ENCODE measurements at places on chromosomes 16 and 17.

DNA sequence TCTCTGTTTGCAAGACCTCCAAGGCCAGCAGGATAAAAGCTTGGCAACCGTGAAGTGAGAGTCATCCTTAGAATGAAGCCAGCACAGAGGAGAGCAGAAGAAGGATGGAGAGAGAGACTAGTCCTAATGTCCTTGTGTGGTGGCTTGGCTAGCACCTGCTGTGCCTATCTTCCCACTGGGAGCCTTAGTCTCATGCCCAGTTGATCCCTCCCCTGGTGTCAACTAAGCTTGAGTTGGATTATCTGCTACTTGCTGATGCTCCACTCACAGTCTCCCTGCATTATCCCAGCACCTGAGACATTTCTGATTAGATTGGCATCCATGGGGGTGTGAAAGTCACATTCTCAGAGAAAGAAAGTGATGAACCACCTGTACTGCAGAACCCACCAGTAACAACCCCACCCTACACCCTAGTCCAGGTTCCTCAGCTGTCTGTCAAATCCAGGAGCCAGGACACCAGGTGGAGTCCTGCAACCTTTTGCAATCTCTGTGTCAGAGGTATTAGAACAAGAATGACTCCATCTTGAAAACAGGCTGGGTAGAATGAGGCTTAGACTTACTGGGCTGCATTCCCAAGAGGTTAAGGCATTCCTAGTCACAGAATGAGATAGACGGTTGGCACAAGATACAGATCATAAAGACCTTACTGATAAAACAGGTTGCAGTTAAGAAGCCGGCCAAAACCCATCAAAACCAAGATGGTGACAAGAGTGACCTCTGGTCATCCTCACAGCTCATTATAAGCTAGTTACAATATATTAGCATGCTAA lies 460.2 kb upstream of the C16orf82 start:
- DNase-seq: no peak

DNA sequence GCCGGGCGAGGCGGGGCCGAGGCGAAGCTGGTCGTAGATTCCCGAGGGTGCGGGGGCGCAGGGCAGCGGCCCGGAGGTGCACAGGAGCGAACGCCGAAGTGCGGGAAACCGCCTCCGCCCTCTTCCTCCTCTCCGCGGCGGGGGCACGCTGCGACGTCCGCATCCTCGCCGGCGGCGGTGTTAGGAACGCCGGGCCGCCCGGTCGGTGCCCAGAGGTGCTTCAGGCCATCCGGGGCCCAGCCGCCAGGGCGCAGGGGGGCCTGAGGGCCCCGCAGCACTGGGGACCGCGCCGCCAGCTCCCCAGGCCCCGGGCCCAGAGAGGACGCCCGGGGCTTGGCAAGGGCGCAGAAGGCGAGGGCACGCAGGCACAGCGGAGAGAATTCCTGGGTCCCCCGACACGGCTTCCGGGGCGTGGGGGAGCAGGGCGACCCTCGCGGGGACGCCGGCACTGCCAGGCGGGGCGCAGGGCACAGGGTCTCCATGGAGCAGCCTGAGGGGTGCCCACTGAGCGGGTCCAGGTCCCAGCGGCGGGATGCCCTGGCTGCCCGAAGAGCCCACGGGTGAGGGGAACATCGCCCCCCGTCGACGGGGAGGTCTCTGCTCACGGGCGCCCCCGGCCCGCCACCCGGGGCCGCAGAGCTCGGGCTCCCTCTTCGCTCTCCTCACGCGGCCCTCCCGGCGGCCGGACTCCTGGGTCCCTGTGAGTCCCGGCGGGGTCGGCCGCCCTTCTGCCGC lies 576 bp downstream of the EPOP start:
- DNase-seq: no peak

- no peak for DNase-seq
Measured at GRCh38 chr17:46769531-46770438, 48.7 kb downstream of the WNT3 start.

DNA sequence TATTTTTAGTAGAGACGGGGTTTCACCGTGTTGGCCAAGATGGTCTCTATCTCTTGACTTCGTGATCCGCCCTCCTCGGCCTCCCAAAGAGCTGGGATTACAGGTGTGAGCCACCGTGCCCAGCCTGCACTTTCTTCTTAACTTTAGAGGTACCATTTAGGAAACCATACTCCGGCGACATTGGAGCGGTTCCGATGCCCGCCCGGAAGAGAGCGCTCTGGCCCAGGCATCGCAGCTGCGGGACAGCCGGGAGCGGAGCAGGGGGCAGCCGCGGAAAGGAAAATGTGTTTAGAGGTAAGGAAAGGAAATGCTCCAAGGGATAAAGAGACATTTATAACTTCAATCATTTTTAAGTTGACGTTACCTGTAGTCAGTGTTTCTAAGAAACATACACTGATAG lies 6.0 kb upstream of the HS3ST3B1 start:
- no peak for DNase-seq

DNA sequence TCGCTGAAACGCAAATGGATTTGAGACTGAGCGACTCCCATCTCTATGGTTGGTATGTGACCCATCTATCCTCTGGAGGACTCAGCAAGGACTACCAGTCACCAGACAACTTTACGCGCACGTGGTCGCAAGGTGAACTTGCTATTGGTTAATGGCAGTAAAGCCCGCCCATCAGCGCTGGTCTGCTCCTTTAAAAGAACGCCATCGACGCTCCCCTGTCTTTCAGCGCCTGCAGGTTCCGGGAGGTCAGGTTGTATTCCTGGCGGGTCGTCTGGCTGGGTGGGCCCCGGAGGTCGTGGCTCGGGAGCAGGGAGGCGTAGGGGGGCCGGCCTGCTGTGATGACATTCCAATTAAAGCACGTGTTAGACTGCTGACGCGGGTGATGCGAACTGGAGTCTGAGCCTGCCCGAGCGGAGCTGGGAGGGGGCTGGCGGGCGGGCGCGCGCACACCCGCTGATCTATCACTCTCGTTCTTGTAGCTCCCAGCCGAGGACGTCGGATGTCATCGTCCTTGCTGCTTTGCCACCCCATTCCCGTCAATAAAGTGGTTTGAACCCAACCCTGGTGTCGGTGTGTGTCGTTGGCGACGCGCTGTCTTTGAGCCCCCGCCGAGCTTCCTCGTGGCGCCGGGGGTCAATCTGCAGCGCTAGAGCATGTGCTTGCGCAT lies 15.9 kb upstream of the ERN1 start:
- peak; percentile 99 for DNase-seq

DNA sequence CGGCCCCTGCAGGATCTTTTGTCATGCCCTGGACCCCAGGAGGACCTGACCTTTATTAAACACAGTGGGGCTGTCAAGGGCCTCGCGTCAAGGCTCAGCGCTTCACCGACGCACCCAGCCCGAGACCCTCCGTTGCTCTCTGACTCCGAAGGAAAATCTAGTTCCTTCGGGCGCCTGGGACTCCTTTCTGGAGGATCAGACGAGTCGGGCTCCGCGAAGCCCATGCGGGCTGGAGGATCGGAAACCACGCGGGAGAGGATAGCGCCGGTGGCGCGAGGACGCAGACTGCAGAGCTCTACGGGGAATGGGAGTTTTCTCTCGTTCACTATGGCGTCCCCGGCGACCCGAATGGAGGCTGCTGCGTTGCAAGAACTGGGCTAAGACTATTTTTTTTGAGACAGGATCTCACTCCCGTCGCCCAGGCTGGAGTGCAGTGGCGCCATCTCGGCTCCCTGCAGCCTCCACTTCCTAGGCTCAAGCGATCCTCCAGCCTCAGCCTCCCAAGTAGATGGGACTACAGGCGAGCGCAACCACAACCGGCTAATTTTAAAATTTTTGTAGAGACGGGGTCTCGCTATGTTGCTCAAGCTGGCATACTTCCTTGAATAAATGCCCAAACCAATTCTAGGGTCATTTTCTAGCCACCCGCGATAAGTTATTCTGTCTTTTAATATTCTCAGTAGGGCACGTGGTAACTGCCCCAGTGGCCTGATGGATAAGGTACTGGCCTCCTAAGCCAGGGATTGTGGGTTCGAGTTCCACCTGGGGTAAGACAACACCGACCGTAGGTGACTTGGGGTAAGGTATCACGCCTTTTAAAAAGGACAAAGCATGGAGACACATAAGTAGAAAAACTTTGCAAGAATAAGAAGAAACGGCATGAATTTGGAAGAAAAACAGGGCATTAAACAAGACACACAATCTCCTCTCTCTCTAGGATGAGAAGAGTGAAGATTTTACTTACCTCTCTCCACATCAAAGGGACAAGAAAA lies 5.5 kb downstream of the OR1F1 start:
- DNase-seq: no peak

DNA sequence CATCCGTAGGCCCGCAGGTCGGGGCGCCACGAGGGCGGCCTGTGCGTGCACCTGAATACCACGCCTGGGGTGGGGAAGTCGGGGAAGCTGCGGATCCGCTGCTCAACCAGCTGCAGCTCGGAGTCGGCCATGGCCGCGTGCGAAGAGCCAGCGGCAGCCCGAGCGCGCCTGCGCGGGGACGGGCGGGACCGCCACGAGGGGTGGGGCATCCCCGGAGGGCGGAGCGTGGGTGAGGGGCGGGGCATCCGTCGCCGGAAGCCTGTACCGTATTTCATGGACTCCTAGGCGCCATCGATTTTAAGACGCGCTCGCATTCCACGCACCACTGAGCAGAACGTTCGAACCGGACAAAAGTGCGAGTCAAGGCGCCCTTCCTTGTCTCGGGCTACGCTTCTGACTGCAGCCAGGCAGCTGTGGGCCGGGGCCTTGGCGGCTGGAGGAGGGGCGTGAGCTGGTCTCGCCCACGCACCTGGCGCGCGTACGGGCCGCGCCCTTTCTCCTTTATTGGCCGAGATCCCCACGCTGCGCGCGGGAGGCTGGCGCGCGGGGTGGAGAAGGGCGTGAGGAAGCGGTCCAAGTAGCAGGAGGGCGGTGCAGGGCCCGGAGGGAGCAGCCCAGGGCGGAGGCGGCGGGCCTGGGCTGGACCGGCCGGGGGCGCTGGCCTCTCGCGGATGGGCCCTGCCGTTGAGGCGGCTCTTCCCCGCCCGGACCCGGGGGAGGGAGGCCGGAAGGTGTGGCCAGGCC lies at the start of gene APRT:
Gene APRT, minus strand, starts transcription at position 160 of the 744 bp plus-strand sequence. Its CDS starts 29 bp downstream, at position 131.
- peak; percentile 86 for DNase-seq

- no peak for DNase-seq
Measured at GRCh38 chr17:41614098-41614497, 1.5 kb upstream of the KRT16 start.

DNA sequence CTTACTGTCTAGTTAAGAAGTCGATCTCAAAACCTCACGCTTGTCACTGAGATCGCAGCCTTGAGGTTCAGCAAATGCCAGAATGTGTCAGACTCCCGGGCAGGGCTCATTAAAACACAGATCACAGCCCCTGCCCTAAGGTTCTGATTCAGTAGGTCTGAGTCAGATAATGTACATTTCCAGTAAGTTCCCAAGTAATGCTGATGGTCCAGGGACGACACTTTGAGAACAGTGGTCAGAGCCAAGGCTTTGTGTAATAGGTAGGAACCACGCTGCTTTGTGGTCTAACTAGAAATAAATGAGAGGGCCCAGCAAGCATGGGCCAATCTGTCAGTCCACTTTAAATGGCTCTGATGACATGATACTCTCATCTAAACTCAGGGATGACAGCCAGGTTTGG lies 228.6 kb downstream of the ZFHX3 start:
- DNase-seq: no peak

DNA sequence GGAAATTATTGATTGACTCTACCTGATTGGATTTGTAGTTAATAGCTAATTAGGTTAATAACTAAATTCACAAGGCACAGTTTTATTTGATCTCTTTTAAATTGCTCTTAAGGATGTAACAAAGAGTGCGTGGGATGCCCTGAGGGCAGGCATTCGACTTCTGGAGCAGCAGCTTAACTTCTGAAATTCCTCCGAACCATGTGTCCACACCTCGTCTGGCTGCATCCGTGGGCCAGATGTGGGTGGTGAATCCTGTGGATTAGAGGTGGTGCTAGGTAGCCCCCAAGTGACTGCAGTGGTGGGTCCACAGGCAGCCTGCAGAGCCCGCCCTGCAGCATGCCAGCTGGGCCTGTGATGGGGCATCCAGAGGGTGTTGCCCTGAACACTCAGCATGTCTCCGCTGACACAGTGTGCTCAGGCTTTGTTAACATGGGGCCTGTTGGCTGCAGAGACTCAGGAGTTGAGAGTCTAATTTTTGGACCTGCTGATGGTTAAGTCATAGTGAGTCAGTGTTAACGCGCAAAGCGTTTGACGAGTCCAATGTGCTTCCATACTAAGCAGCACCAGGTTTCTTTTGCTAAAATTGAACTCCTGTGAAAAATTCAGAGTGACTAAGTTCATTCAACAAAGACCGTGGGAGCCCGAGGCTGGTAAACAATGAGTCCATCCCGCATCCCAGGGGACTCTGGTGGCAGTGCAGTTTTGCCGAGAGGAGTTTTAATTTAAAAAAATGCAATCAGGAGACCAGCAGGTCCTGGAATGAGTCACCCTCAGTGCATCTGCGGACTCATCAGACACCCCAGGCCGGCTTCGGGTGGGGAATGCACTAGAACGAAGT lies 3.8 kb upstream of the NPB start:
- DNase-seq: no peak

DNA sequence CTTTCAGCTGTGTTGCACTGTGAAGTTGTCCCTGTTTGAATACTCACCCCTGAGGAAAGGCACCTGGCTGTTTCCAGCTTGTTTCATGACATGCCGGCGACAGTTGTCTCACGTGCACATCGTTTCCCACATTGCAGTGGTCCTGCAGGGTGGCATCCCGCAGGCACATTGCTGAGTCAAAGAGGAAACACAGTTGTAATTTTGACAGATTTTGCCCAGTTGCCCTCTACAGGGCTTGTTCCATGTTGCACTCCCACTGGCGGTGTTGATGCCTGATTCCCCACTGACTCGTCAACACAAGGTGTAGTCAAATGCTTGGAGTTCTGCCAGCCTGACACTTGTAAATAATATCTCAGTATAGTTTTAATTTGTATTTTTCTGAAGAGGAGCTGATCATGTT lies 23.8 kb downstream of the EPN2 start:
- no peak for DNase-seq

GRCh38 chr16:85258629-85259028 lies 146.4 kb upstream of the CIBAR2 start:
- DNase-seq: no peak

- DNase-seq: no peak
Measured at GRCh38 chr16:88527186-88527936, 42.8 kb upstream of the ZC3H18 start.

GRCh38 chr16:1439058-1439698 lies 5.2 kb downstream of the CCDC154 start:
- DNase-seq: no peak

GRCh38 chr16:80056324-80056723 lies 455.8 kb upstream of the MAF start:
- DNase-seq: no peak

GRCh38 chr16:23296994-23297393 lies 5.1 kb upstream of the SCNN1B start:
- DNase-seq: no peak

- no peak for DNase-seq
Measured at GRCh38 chr17:1882836-1883235, 53.0 kb downstream of the RPA1 start.

- DNase-seq: no peak
Measured at GRCh38 chr17:6941989-6942388, 53.9 kb upstream of the ALOX12 start.

GRCh38 chr17:19378416-19379360 lies at the start of gene MAPK7:
MAPK7 (plus strand) TSS chr17:19378498; CDS start chr17:19378901, 403 bp downstream.
- no peak for DNase-seq

DNA sequence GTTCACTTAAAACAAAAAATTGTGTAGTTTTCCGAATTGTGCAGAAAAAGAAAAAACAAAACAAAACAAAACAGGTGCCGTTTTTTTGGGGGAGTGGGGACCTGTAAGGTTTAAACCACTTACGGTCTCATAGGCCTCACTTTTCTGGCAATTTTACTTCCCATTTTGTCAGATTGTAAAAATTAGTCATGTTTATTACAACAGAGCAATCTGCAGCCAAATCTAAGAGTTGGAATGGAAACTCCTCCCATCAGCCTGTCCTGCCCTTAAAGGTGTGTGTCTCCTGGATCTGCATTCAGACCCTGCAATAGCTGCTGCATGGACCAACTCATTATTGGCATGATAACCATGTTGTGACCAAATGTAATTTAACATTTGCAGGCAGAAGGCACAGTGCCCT lies 8.2 kb upstream of the SALL1 start:
- DNase-seq: no peak
